ENCODE measurements at places on chromosomes 11 and 22. TPM values are rescaled to one million over a fixed set of nuclear protein-coding genes. Genes with fewer than 3 reads are reported as not detected.

DNA sequence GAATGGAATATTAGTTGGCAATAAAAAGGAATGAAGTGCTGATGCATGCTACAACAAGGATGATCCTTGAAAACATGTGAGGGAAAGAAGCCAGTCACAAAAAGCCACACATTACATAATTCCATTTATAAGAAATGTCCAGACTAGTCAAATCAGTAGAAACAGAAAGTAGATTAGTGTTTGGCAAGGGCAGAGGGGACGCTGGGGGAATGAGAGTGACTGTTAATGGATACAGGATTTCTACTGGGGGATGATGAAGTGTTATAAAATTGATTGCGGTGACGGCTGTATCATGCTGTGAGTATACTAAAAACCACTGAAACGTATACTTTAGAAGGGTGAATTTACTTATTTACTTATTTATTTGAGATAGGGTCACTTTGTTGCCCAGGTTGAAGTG lies 57.9 kb downstream of the C11orf58 start:
- no peak for DNase-seq

DNA sequence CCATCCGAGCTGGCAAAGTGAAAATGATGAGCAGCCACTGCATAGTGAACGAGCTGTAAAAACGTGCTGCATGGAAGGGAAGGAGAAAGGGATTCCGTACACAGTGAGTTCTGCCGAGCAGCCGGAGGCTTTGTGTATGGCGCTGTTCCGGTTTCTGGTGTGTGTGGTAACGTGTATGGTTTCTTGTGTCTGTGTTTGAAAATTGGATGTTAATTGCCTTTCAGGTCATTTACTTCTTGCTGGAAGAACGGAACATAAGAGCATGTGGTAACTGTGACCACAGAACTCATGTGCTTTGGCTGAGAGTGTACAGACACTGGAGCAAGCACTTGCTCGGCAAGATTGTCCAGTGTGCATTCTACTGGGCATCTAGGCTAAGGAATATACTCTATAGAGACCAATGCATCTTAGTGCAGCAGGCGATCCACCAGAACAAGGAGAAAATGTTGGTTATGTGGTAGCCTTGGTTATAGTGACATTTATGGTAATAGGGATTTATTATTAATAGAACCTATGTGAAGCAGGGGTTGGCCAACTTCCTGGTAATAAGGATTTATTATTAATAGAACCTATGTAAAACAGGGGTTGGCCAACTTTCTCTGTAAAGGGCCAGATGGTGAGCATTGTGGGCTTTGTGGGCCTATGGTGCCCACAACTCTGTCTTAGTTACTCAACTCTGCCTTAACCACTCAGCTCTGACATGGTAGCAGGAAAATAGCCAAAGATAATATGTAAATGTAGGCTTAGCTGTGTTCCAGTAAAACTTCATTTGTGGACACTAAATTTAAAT lies 49.2 kb downstream of the GRAMD1B start:
- DNase-seq = peak; percentile 23

GRCh38 chr11:32421992-32422391 lies 13.3 kb downstream of the WT1 start:
- DNase-seq = no peak

DNA sequence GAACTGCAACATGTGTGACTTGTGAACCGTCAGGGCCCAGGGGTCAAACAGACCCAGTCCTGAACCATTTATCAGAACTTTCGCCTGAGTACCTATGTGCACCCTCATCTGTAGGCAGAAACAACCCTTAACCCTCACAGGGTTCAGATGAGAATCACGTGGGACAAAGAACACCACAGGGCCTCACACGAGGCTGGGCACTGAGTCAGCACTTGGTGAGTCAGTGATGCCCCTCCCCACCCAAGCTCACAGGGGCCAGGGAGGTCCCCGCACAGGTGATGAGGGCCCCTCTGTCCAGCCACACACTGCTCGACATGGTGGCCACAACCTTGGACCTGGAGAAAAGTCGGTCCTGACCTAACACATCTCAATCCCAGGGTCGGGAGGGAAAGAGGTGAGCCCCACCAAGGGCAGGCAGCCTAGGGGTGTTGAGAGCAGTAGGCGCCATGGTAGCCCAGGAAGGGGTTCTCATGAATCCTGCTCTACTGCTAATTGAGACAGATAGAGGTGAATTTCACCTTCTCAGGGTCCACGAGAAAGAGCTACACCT lies 176.4 kb downstream of the SHANK2 start:
- no peak for DNase-seq

DNA sequence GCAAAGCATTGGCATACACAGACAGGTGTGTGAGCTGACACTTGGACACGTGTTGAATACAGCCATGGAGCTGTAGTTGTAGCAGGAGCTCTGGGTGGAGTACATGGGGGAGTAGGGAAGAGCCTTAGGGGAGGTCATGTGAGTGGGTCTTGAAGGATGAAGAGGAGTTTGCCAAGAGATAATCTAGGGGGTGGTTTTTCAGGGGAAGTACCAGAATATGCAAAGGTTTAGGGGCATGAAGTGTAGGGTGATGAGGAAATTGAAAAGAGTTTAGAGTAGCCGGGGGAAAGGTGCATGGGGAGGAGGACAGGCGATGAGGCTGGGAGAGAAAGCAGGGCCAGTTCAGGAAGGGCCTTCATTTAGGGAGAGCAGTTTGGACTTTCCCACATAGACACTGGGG lies 74.5 kb downstream of the GRIK4 start:
- no peak for DNase-seq

GRCh38 chr11:38491986-38492385 lies 1894.0 kb upstream of the RAG2 start:
- no peak for DNase-seq

NAGA gene
- 27.5 TPM for total RNA-seq

All from activated T-cell treated with anti-CD3 and anti-CD28 coated beads, Interleukin-2, amount 50 U/mL, for 72 hours (primary cell).